ENCODE measurements at places on chromosomes 5 and 9. TPM values are rescaled to one million over a fixed set of nuclear protein-coding genes. Genes with fewer than 3 reads are reported as not detected.

DNA sequence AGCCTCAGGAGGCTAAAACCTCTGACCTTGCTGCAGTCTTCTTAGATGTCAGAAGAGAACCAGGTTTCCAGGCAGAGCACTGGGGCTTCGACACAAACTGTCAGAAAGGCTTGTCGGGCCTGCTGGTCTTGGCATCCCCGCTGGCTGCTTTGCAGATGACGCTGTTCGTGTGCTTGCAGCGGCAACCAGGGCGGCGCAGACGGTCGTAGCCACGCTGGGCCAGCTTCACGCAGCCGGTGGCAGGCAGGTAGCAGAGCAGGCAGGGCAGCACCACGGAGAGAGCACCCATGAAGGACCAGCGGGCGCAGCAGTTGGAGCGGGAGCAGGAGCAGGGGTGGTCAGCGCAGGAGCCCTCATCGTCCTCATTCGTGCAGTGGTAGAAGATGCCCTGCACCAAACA lies 10.7 kb downstream of the SPRY4 start:
- DNase-seq: no peak
- no peak overlapping the region for H3K27ac ChIP-seq
- H3K36me3 ChIP-seq: no peaks in the 10 kb centered on the region

DNA sequence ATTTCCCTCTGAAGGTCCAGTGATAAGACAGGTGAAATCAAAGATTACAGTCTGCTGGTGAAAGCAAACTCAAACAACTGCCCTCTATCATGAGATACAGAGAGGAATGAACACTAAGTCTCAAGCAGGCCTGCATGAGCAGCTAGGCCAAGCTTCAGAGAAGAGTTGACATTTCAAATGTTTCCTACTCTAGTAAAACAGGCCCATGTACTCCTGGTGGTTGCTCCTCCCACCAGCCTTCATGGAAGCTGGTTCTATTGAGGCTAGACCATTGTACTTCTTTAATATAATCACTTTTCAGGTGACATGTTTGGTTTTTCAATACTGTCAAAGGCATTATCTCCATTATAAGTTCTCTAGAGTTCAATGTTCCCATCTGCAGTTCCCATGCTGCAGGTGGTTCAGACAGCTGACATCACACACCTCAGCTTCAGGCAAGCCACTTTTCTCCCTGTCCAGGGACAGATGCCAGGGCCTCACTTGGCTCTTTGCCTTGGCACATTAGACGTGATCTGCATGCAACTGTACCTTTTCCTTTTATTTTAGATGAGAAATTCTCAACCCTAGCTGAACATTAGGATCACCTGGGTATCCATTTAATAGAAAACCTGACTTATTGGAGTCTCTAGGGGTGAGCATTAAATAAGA lies 89.8 kb downstream of the PIK3R1 start:
- H3K4me1 ChIP-seq: no peaks in the 10 kb centered on the region
- no peak overlapping the region for H3K27ac ChIP-seq
- no peak for DNase-seq

DNA sequence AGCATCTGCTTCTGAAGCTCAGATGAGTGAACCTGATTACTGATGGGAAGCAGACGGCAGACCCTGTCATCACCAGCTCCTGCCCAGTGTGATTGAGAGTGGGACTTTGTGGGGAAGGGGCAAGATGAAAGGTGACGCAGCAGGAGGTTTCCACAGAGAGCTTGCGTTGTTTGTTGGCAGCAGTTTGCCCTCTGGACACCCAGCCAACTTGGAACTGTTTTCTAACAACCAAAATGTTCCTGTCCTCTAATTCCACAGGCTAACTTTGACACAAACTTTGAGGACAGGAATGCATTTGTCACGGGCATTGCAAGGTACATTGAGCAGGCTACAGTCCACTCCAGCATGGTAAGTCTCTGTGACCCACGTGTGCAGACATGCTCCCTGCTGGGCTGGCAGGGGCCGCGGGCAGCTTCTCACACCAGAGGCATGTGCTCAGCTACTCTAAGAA lies 20.9 kb downstream of the CYFIP2 start:
- no peaks in the 10 kb centered on the region for H3K4me1 ChIP-seq
- H3K36me3 ChIP-seq: no peaks in the 10 kb centered on the region
- H3K27ac ChIP-seq: no peak overlapping the region
- DNase-seq: no peak
- H3K4me3 ChIP-seq: no peak overlapping the region

Gene IL3
- total RNA-seq: not detected

Gene RMI1
- 1.0 TPM for total RNA-seq

DNA sequence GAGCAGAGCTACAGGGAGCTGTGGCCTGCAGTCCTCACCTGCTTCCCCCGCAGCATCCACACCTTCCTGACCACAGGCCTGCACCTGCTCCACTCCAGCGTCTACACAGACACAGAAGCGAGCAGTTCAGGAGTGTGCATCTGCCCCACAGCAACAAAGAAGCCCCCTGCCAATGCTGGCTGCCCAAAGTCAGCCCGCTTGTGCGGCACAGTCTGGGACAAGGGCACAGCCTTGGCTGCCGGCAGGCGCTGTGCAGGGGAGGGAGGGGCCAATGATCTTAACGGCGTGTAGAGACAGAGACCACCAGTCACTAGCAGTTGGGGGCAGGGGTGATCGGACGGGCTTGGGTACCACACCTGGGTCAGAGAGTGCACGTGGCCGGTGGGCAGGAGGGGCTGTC lies 6.6 kb downstream of the BRD9 start:
- H3K4me1 ChIP-seq: peaks cover under 1% of the 10 kb centered on the region
- H3K36me3 ChIP-seq: no peaks in the 10 kb centered on the region
- H3K27ac ChIP-seq: no peak overlapping the region
- H3K4me3 ChIP-seq: no peak overlapping the region
- H3K27me3 ChIP-seq: no peaks in the 10 kb centered on the region

- no peaks in the 10 kb centered on the region for H3K27me3 ChIP-seq
- peak; percentile 89 for DNase-seq
- no peak overlapping the region for H3K4me3 ChIP-seq
- H3K4me1 ChIP-seq: peaks cover 5% of the 10 kb centered on the region
Measured at GRCh38 chr9:105205787-105206495, 38.5 kb upstream of the SLC44A1 start.

DNA sequence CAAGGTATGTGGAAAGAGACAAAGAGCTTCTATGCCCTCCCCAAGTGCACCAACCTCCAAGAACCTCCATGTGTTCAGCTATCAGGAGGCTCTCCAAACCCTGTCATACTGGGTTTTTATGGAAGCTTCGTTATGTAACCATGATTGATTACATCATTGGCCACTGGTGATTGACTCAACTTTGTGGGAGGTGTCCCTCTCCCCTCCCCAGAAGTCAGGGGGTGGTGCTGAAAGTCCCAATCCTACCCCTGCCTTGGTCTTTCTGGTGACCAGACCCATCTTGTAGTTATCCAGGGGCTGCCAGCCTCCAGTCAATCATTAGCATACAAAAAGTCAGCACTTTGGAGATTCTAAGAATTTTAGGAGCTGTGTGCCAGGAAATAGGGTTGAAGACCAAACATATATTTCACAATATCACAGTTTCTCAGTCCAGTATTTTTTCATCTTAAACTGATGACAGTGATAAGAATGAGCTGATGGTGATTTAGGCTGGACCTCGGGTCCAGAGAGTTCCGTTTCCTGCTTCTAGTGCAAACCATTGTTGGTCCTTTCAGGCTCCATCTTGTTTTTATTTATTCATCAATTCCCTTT lies 27.3 kb upstream of the FANCC start:
- DNase-seq: no peak
- no peaks in the 10 kb centered on the region for H3K4me1 ChIP-seq
- no peaks in the 10 kb centered on the region for H3K27me3 ChIP-seq
- H3K27ac ChIP-seq: no peak overlapping the region
- H3K4me3 ChIP-seq: no peak overlapping the region
- no peaks in the 10 kb centered on the region for H3K36me3 ChIP-seq

- H3K27me3 ChIP-seq: no peaks in the 10 kb centered on the region
- H3K36me3 ChIP-seq: no peaks in the 10 kb centered on the region
- no peak overlapping the region for H3K27ac ChIP-seq
- no peaks in the 10 kb centered on the region for H3K4me1 ChIP-seq
- H3K4me3 ChIP-seq: no peak overlapping the region
Measured at GRCh38 chr9:135081731-135082130, 5.7 kb upstream of the OLFM1 start.

DNA sequence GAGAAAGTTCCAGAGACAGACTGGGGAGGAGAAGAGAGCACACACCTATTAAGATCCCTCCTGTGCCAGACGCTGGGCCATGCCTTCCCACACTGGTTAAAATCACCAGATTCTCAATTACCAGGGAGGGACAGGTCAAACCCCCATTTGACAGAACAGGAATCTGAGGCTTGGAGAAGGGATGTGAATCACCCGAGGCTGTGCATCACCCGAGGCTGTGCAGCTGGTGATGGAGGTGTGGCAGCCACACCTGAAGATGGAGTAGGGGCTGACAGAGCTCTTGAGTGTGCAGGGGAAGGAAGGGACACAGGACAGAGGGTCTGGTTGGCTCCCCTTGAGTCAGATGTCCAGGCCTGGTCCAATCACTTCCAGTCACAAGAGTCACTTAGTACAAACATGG lies 70.6 kb downstream of the LMX1B start:
- no peak for DNase-seq
- no peak overlapping the region for H3K4me3 ChIP-seq
- H3K27ac ChIP-seq: no peak overlapping the region
- H3K27me3 ChIP-seq: no peaks in the 10 kb centered on the region
- H3K4me1 ChIP-seq: no peaks in the 10 kb centered on the region
- H3K36me3 ChIP-seq: no peaks in the 10 kb centered on the region

Gene TEX48
- total RNA-seq: not detected

GRCh38 chr5:86917117-86917579 lies 299.4 kb downstream of the COX7C start:
- no peak for DNase-seq
- H3K36me3 ChIP-seq: no peaks in the 10 kb centered on the region
- H3K27me3 ChIP-seq: no peaks in the 10 kb centered on the region

Gene HMGCS1
- 17.4 TPM for total RNA-seq

DNA sequence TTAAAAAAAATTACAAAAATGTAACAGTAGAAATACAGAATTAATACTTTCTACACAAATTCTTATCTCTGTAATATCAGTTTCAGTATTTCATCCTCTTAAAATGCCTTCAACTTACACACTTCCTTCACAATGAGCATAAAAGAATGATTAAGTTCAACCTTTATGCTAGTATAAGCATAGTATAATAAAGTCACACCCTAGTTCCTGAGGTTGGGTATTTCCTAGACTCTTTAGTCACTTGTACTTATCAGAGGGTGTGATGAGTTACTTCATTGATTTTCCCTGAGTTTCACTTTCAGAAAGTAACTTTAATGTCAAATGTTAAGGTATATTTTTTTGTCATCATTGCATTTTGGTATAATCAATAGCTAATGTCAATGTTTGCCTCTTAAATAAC lies 302.4 kb downstream of the PDE4D start:
- H3K4me1 ChIP-seq: no peaks in the 10 kb centered on the region
- H3K4me3 ChIP-seq: no peak overlapping the region
- H3K27me3 ChIP-seq: no peaks in the 10 kb centered on the region

Gene LURAP1L
- total RNA-seq: 1.5 TPM

Gene CCIN
- 0.26 TPM for total RNA-seq

- no peaks in the 10 kb centered on the region for H3K36me3 ChIP-seq
- no peak overlapping the region for H3K4me3 ChIP-seq
- H3K27me3 ChIP-seq: no peaks in the 10 kb centered on the region
- no peaks in the 10 kb centered on the region for H3K4me1 ChIP-seq
- H3K27ac ChIP-seq: no peak overlapping the region
Measured at GRCh38 chr5:53970475-53970874, 339.9 kb downstream of the ARL15 start.

DNA sequence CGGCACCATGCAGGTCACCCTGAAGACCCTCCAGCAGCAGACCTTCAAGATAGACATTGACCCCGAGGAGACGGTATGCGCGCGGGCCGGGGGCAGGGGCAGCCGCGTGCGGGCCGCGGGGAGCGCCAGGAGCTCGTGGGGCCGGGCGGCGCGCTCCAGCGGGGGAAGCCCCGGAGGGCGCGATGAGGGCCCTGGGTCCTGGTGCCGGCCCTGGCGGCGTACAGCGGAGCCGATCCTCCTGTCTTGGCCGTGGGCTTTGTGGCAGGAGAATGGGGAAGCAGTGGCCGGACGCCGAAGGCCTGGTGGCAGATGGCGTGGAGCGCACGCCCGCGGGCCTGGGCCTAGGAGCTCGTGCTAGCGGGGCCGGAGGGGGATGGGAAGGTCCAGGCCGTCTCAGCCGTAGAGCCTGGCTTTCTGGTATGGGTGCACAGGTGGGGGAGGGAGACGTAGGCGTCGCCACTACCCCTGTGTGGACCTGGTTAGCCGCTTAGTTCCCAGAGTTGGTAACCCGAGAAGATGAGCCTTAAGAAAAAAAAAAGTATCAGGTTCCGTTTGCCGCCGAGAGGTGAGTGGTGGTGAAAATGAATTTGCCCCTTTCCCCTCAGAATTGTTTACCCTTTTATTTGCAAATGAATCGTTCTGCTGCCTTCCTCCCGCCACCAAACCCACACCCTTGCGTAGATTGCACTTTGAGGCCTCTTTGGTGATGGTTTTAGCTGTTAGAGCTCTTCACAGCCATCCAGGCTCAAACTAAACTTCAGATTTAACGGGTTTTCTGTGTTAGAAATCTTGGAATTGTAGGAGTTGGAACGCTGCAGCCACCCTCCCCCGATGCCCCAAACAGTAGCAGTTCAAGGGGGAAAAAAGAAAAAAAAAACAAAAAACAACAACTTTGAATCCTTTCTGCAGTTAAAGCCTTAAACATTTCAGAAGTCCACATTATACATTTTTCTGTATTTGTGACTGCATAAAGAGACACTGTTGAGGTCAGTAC lies 841 bp downstream of the RAD23B start:
- H3K27me3 ChIP-seq: no peaks in the 10 kb centered on the region
- no peaks in the 10 kb centered on the region for H3K36me3 ChIP-seq
- H3K4me3 ChIP-seq: peak overlapping the region; percentile 58
- DNase-seq: peak; percentile 64
- H3K4me1 ChIP-seq: peaks cover 3% of the 10 kb centered on the region

GRCh38 chr9:75866273-75866871 lies 24.1 kb upstream of the PCSK5 start:
- no peak overlapping the region for H3K27ac ChIP-seq
- DNase-seq: peak; percentile 47
- no peaks in the 10 kb centered on the region for H3K36me3 ChIP-seq
- no peaks in the 10 kb centered on the region for H3K27me3 ChIP-seq
- H3K4me1 ChIP-seq: no peaks in the 10 kb centered on the region
- no peak overlapping the region for H3K4me3 ChIP-seq

- H3K4me3 ChIP-seq: no peak overlapping the region
- H3K27ac ChIP-seq: no peak overlapping the region
- H3K27me3 ChIP-seq: no peaks in the 10 kb centered on the region
- no peak for DNase-seq
- no peaks in the 10 kb centered on the region for H3K36me3 ChIP-seq
Measured at GRCh38 chr5:131541071-131541470, 94.0 kb downstream of the RAPGEF6 start.

Measured in uterus (tissue), 4 donors.